Progenitor cell of endocrine pancreas (in vitro differentiated cells): ENCODE measurements at places on chromosomes 2 and 18. TPM values are rescaled to one million over a fixed set of nuclear protein-coding genes. Genes with fewer than 3 reads are reported as not detected.

- no peak for DNase-seq
Observed at GRCh38 chr2:217216982-217217381, 357.1 kb upstream of the TNP1 start.

GRCh38 chr18:78632111-78632541, 347.5 kb upstream of the SALL3 start:
- DNase-seq = no peak

GRCh38 chr2:136225950-136226835, 108.2 kb upstream of the CXCR4 start:
- no peak for DNase-seq

DNA sequence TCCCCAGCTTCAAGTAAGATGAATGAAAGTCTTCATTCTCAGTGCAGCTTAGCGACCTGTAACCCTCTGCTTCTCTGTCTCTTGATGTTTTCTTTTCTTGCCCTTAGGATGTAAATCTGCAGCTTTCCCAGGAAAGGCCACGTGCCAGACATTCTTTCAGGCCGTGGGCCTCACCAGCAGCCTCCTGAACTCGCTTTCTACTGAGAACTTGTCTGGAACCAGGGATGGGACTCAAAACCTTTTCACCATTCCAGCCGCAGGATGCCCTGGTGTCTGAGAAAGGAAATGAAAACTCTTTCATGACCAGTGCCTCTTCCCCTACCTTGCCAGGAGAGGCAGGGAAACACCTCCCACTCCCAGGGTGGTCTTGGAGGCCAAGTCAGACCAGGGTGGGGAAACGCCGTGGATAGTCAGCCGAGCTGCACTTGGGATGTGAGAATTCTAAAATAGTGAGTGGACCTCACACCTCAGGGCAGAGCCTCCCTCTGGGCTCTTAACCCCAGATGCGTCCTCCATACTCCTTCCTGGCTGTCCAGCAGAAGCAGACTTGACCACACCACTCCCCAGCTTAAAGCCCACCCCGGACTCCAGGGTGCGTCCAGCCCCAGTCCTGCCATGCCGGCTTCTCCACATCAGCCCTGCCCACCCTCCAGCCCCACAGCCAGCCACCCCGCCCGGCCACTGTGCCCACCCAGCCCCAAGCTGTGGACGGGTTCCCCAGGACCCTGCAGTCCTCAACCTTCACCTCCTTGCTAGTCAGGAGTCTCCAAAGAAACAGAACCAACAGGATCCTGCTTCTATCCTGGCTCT, 115.5 kb downstream of the TWIST2 start:
- no peak for DNase-seq

GRCh38 chr18:62018759-62019041, 125.9 kb upstream of the RNF152 start:
- DNase-seq = no peak

DNA sequence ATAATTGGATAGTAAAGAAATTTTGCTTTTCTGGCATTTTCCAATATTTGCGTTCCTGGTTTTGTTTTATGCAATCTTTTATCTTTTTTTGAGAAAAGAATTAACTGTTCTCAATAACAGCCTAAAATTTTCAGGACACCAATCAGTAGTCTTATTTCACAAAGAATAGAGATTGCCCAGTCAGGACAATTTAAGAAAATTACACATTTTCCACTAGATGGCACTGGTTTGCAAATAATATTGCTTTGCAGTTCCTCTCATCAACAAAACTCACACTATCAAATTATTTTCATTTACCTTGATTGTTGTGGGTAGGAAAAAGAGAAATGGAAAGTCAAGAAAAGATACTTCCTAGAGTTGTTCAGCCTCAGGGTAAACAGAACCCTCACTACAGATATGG, 2.4 kb upstream of the RBM45 start:
- no peak for DNase-seq

DNA sequence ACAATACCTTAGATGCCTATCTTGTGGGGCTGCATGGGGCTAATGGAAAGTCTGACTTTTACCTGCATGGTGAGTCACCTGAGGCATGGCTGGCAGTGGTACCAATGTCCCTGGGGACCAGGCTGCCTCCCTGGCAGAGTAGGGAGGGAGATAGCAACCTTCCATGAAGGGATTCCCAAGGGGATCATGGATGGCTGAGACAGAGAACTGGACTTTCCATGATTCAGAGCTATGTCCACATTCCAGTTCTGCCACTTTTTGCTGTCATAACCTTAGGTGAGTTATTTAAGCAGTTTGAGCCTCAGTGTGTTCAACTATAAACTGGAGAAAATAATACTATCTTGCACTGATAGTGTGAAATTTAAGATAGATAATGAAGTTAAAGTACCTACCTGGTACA, 178.6 kb downstream of the SETBP1 start:
- no peak for DNase-seq

DNA sequence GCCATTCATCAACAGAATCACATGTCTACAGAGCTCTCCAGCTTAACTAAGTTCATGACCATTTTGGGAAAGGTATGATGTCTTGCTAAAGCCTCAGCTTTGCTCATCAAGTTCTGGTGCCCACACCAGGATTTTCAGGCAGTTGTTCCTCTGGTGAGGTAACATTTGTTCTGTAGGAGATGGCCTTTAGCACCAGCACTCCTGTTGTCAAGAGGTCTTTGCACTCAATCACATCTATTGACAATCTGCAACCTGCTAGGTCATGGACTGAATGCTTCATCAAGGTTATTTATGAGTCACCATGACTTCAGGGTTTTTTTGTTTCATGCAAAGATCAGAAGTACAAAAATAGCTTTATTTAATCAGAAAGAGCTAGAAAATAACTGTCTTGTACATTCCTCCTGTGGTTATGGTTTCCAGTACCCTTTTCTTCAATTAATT, 36.6 kb upstream of the VIT start:
- no peak for DNase-seq

DNA sequence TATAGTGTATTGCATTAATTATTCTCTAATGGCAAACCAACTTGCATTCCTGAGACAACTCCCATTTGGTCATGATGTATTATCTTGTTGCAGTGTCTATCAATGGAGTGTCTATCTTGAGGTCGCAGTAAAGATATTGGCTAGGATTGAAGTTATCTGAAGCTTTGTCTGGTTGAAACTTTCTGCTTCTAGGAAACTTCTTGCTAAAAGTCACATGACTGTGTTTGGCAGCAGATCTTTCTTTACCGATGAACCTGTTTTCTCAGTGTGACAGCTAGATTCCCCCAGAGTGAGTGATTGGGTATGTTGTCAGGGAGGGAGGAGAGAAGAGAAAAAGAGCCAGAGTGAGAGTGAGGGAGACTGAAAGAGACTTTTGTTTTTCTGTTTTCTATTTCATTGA, 119.6 kb downstream of the QPCT start:
- DNase-seq = no peak

DNA sequence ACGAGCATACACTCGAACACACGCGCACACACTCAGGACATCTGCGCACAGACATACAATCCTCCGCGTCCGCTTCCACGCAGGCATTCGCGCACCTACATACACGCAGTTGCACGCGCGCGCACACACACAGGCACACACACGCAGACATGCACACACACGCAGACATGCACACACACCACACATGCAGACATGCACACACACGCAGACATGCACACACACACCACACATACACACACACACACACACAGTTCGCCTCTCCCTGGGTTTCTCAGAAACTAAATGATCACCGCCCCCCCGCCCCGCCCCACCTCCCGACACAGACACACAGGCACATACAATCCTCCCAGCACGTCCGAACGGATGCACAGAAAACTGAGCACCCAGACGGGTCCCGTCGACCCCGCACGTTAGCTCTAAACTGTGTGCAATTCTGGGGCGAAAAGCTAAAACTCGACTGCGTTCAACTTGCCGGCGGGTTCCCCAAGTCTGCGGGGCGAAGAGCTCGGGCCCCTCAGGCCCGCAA, 1.0 kb downstream of the EPHA4 start:
- no peak for DNase-seq

The PSMD14 gene
- 55.2 and 58.2 TPM in 2 replicates for total RNA-seq

The GAL3ST2 gene
- total RNA-seq = 0.51 and 0.84 TPM in 2 replicates

The COL4A3 gene
- total RNA-seq = 0.09 and 0.34 TPM in 2 replicates

The ANO7 gene
- 2.5 and 3.0 TPM in 2 replicates for total RNA-seq
